ENCODE measurements at places on chromosomes 3 and 15. TPM values are rescaled to one million over a fixed set of nuclear protein-coding genes. Genes with fewer than 3 reads are reported as not detected.

DNA sequence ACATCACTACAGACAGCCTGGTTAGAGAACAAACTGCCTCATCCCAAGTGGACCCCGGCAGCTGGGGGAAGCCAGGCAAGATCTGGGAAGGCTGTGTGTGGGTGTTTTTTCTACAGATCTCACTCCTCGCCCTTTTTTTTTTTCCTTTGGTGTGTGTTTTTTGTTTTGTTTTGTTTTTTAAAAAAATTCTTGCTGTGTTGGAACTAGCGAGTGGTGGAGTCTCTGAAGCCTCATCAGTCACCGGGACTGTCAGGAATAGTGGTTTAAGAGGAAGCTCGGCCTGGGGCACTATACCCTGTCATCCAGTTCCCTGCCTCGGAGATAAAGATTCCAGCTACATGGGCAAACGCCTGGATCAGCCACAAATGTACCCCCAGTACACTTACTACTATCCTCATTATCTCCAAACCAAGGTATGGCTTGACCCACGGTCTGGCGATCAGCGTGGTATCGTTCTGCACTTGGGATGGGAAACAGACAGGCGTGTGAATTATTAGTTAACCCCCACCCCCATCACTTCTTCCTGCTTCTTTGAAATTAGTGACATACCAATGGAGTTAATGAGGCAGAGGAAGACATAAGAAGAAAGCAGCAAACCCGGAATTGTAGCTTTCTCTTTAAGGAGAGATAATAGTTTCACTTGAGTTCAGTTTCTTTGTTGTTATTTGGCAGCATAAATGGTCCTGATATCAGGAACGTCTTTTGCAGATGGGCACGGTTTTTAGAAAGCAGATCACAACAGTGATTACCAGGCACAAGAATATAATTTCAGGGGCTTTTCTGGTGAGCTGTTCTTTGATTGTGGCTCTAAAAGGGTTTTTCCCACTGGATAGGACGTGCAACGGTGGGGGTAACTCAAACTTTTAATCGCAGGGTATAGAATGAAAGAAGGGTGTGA, 722 bp downstream of the RBMS3 start:
- no peak for DNase-seq

DNA sequence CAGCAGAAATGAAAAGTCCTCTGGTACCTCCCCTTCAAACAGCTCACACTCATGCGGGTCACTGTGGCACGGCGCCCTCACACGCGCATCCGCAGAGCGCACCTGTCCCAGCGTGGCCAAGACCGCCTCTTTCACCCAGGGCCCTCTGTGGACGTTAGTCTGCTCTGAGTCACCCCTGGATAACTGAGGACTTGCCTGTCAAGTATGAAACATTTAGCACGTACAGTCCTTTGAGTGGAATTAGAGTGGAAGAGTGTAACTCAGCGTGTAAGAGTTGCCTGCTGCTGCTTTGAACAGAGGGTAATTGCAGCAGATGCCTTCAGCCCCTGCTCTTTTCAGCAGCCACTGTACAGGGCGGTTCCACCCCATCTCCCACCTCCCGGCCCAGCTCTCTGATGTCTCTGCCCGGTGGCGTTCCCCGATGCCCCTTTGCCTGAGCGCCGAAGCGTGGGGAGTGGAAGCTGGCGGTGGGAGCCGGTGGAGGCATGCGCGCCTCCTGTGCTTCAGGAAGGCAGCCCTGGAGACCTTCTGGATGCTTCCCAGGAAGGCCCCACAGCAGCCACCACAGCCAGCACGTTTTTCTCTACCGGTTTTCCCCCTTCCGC, 23.0 kb downstream of the CPN2 start:
- peak; percentile 72 for DNase-seq

DNA sequence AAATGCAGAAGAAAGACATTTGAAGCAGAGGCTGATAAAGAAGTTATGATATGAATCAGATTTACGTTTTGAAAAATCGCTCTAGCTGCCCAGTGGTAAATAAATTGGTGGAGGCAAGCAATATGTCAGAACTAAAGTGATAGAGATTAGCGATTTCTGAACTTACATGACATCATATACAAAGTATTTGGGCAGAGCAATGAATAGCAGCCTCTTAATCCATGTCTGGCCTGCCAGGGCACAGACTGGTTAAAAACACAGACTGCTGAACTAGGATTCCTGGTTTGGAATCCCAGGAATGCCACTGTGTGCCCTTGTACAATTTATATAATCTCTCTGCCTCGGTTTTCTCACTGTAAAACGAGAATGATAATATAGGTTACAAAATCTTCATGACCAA, 243.1 kb upstream of the SETMAR start:
- DNase-seq = no peak

DNA sequence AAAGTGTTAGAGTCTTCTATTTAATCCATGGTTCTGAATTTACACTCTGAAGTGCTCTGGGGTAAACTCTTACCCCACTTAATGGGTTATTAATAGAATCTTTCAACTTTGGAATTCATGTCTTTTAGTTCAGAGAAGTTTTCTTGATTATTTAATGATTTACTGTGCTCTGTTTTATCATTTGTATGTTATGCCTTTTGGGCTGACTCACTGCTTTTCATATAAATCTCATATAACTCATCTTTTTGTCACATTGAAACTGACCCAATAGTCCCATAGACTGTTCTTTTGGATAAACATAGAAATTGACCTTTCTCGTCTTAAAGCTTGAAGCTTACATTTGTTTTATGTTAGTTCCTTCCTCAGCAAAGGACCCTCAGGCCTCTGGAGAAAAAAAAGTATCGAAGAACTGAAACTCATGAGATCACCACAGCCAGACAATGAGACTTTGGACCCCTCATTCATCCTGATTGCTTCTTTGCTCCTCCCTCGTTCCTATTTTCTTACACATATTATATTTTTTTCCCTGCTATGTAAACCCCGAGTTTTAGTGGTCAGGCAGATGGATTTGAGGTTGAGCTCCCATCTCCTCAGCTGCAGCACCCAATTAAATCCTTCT, 229.1 kb upstream of the CBLB start:
- no peak for DNase-seq

DNA sequence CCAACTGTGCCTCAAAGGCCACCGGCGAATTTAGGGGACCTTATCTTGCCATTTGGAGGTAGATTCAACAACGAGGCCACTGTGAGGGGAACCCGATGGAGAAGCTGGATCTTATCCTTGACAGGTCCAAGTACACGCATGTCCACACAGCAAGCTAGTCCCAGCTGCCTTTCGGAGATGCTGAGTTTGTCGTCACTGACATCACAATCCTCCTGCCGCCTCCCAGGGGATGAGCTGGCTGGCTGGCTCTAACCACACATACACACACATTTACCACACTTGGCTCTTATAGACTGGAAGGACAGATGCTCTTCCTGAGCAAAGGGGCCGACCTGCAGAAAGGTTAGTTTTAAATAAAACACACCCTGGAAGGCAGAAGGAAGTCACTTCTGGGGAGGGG, 176.3 kb downstream of the STT3B start:
- no peak for DNase-seq

DNA sequence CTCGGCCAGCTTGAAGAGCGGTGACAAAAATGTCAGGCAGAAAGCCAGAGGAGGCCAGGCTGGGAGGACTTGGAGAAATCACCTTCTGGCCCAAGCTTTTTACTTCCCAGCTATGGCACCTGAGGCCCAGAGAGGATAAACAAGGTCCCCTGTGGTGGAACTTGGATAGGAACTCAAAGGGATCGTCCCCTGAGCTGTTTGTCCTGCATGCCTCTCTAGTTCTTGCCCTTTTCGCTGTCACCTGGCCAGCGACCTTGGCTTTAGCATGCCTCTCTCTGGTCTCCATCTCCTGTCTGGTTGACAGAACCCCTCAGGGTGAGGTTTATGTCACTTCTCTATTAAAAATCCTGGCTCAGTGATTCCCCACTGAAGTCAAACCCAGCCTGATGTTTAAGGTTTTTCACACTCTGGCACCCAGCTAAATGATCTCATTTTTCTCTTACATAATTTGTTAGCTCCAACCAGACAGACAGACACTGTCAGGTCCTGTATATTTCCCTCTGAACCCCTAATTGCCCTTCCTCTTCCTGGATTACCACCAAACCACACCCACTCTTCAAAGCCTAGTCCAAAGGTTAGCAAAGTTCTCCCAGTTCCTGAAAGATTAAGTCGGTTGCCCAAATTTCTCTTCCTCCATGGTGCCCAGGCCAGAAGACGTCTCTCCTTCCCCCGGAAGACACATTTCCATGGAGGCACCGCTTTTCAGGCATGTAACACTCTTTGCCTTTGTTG, 169.1 kb downstream of the FAM43A start:
- DNase-seq = no peak

Gene CPLX3
- total RNA-seq = not detected

Gene LRTM1
- not detected for total RNA-seq

Gene MAGI1
- 0.27 TPM for total RNA-seq

Gene EPHB1
- under 0.01 TPM for total RNA-seq

Gene CHRD
- total RNA-seq = under 0.01 TPM
